B cell (primary cell): ENCODE measurements at places on chromosomes 5 and 9.

GRCh38 chr5:125409234-125409860 is 662.9 kb upstream of the ZNF608 start:
- DNase-seq, result no peak

DNA sequence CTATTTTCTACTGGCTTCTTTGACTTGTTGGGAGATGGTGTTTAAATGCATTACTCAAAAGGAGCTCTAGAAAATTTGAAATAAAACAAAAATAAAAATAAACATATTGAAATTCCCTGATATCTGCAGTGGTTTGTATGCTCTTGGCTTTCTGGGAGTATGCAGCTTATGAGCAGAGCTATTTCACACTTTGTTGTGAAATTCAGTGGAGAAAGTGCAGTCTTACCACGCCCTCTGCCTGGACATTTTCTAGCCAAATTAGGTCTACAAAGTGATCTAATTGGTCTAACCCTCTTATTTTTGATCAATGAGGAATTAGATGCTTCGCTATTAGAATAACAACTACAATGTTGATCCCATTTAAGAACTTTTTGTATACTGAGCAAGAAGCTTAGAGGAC is 66.8 kb downstream of the INSYN2B start:
- no peak for DNase-seq

DNA sequence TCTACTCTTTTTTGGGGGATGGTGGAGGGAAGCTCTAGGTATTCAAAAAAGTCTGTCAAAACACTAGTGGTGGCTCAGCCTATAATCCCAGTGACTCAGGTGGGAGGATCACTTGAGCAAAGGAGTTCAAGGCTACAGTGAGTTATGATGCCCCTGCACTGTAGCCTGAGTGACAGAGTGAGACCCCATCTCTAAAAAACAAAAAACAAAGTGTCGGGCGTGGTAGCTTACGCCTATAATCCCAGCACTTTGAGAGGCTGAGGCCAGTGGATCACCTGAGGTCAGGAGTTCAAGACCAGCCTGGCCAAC is 15.8 kb upstream of the SLC35D2 start:
- no peak for DNase-seq

GRCh38 chr9:115883467-115884329 is 269.9 kb upstream of the PAPPA start:
- no peak for DNase-seq

- DNase-seq, result no peak
Measured at GRCh38 chr5:86124333-86124732, 493.4 kb upstream of the COX7C start.

DNA sequence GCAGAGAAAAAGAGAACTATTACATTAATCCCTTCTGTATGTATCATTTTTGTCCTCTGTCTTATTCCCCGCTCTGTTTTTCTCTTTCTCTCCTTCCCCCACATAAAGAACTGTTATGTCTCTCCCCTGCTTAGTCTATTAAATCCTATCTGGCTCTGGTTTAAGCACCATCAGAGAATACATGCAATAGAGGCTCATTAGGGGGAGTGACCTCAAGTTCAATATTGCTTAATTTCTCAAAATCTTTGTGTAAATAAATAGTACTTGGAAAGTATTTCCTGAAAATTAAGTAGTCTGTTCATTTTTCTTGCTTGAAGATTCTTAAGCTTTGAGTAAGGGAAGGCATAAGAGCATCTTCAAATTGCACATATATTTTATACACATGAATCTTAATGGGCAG is 41.2 kb upstream of the FAM174A start:
- no peak for DNase-seq

DNA sequence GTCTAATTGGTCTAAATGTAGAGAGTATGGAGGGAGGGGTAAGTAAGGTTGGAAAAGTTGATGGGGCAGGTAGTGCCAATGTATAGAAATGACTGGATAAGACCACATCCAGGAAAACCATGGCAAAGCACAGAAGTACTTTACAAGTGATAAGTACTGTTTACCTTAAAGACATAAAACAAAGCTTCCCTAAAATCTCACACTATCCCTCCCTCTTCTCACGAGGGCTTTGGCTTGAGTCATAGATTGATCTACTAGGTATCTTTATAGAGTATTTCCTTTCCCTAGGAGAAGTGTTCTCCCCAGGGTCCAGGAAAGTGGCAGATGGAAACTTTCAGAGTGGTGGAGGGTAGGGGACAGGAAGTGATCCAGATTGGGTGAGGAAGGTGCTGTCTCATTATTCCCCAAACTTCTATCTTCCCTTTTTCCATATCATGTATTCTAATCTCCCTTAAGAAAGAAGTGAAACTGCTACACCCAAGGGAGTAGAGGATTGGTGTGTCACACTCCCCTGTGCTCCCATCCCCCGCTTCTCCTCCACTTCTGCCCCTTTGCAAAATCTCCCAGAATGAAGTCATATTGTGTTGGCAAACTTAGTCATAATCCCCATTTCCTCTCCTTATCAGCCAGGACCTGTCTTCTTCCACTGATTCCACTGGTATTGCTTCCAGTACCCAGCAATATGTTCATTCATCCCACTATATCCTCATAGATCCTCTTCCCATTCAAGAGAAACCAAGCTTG is 14.6 kb downstream of the IL33 start:
- DNase-seq, result no peak

GRCh38 chr5:146832985-146833732 is 45.4 kb downstream of the PPP2R2B start:
- no peak for DNase-seq

DNA sequence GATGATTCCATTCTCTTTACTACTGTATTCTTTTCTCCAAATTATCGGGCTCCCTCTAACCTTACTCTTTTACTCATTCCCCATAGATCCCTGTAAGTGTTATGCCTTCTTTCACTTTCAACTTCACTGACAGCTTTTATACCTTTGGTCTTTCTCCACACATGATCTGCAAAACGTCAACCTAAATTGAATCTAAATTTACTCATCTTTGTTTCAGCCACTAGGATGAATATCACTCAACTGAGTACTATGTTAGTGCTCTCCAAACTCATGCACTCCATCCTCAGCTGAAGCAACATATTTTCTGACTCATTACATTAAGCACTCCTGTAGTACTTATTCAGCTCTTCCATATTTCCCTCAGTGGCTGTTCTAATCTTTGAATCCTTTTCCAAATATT is 133.4 kb downstream of the ADAMTS19 start:
- no peak for DNase-seq
